ENCODE measurements at places on chromosomes 1 and 21. TPM values are rescaled to one million over a fixed set of nuclear protein-coding genes. Genes with fewer than 3 reads are reported as not detected.

Gene SPAG17
- 1.2 TPM for total RNA-seq

Gene CCDC17
- total RNA-seq, result 0.41 TPM

Gene EFCAB14
- total RNA-seq, result 11.0 TPM

Gene ACOT11
- total RNA-seq, result 1.2 TPM

Gene ZNF593OS
- total RNA-seq, result not detected

DNA sequence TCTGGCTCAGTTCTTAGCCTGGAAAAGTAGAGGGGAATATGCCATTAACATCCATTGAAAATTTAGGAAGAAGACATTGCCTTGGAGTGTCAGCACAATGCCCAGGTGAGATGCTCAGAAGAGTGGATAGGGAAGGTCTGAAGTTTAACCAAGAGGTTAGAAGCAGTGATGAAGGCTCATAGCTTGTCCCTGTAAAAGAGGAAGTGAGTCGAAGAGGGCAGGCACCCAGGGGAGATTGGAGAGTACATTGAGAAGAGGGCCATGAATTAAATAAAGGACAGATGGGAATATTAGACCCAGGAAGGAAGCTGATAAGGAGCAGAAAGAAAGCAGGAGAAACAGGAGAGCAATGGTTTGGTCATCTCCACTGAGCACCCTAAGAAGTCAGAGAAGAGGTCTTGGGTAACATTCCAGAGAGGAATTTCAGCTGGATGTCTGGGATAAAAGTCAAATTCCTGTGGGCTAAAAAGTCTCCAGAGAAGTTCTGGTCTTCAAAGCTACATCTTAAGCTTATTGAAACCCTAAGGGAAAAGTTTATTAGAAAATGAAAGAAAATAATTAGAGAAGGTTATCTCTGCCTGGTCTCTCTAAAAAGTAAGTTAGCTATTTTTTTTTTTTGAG lies 17.3 kb downstream of the C8B start:
- DNase-seq, result no peak

DNA sequence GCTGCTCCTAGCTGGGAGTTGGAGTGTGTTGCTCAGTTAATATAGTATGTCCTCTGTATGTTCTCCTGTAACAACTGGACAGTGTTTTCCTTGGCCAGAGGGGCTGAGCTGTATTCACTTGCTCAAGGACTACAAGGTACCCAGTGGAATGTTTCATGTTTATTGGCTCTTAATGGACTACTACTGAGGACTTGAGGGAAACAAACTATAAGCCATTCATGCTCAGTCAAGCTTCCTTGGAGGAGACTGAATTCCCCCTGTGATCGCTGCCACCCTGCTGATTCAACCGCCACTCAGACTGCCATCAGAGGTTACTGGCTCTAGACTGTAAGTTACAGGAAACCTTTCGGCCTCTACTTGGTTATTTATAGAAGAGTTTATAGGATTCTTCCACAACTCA lies 166.6 kb downstream of the ZC3H11B start:
- DNase-seq, result no peak

DNA sequence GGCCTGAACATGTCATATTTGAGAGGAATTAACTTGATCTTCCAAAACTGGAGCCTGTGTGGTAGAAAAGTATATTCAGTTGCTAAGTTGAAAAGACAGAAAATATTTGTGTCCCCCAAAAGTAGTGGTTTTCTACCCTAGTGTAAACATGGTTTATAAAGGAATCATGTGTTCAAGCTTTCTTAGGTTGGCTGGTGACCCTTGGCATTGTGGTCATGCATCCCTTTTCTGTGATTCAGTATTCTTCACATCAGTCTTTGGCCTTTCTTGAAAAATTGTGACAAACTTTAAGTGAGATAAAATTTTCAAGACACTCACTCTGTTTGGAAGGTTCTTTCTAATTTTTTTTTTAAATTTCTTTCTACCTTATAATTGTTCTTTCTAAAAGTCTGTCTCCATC lies 193.2 kb downstream of the DHRS3 start:
- no peak for DNase-seq

- no peak for DNase-seq
Observed at GRCh38 chr1:2970311-2971071, 50.8 kb upstream of the ACTRT2 start.

GRCh38 chr1:158425027-158425426 lies 1.0 kb downstream of the OR10K2 start:
- no peak for DNase-seq

- DNase-seq, result no peak
Observed at GRCh38 chr21:39696618-39697017, 48.4 kb upstream of the IGSF5 start.

Data from frontal cortex (tissue), 4 donors.